ENCODE measurements at places on chromosomes 3 and 15.

- no peak for DNase-seq
These were observed 319.5 kb downstream of the THSD4 start for GRCh38 chr15:71434774-71435173.

DNA sequence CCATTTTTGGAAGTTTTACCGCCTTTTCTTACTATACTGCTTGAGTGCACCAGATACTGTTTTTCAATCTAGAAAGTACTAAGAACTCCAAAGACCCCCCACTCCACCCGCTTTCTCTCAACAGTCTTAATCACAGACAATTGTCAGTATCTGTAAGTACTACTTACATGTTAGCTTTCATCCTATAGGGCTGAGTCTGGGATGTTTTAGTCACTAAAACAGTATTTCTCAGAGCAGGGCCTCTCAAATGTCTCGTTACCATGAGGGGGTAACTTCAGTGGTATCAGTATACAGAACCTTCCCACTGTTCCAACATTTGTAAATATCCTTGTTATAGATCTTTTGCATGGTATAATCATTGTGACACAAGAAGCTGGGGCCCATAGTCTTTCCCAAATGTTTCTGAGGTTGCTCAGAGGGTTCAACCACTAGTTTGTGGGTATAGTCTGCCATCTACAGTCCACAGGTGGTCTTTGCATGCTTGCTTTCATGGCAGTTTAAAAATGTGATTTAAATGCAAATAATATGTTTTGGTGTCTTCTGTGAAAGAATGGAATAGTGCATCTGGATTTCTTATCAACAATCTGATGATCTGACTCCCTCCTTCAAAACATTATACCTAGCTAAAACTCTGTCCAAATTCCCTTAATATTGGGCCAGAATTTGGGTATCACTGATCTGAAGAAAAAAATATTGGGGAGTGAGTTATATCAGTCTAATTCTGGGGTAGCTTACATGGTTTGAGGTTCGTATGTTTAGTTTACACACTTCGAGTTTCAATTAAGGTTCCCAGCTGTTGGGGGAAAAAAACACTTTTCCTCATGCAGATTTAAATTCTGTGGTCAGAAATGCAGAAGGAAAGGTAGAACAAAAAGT, 18.0 kb upstream of the DNAJC13 start:
- no peak for DNase-seq

DNA sequence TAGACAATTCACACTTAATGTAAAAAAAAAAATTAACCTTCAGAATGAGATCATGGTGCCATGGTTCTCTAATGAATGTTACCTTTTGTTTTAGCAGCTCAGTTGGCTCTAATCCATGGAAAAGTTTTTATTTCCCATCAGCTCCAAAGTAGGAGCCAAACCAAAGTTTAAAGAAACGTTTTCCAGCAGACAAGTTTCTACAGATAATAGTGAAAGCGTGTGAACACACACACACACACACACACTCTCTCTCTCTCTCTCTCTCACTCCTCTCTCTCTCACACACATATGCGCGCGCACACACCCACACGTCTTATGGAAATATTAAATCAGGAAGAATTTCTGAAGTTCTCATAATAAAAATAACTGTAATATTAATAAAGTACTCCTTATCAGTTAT, 46.9 kb downstream of the MBNL1 start:
- DNase-seq: no peak

GRCh38 chr15:31298707-31299172, 27.9 kb upstream of the KLF13 start:
- no peak for DNase-seq

GRCh38 chr3:186896875-186897274, 33.5 kb upstream of the ST6GAL1 start:
- DNase-seq: no peak

GRCh38 chr3:123380261-123380660, 68.6 kb downstream of the ADCY5 start:
- DNase-seq: no peak

- DNase-seq: no peak
These were observed 63.0 kb downstream of the CHSY1 start for GRCh38 chr15:101188637-101189408.

DNA sequence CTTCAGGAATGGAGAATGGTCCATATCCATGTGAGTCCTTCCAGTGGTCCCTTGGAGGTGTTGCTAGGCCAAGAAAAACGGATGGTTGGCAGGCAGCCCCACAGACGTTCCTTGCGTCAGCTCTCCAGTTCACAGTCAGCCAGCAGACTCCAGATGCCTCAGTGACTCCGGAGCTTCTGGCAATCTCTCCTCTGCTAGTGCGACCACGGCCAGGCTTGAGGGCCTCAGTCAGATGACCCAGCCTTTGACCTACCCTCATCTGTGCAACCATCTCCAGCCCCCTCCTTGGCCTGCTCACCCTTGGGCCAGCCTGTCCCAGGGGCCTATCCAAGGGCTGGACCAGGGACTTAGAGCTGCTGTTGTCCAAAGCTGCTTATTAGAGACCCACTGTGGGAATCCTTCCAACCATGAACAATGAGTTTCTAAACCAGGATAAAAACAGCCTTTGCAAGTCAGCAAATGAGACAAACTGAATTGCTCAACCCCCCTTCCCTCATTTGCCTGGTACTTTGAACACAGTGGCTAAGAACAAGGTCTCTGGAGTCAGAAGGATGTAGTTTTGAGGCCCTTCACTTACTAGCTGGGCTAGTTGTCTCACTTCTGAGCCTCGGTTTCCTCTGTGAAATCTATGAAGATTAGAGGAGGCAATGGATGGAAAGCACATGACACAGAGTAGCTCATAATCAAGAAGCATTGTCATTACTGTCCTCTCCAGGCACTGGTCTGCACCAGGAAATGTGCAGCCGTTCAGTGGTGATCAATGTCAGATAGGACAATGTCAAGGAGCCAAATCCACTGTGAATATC, 44.8 kb downstream of the ANP32A start:
- DNase-seq: no peak

DNA sequence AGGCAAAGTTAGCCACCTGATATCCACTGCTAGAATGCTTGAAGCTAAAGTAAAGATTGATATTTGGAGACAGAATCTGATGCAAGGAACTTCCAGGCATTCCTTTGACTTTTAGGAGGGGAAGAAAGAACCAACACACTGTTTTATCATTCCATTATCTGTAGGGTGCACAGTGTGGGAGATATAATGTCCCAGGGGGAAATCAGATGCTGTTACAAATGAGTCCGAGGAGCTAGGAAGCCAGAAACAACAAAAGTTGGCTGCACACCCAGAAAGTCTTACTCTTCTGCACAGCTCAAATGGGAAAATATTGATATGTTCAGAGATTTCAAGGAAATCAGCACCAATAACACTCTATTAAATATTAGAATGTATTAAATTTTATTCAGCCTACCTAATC, 113.6 kb upstream of the ROBO1 start:
- DNase-seq: no peak

GRCh38 chr15:67746022-67746421, 79.3 kb upstream of the SKOR1 start:
- no peak for DNase-seq

GRCh38 chr15:80152896-80153876, at the start of gene FAH:
FAH (plus strand) TSS chr15:80152999; CDS start chr15:80153055, 56 bp downstream.
- no peak for DNase-seq

GRCh38 chr3:14216257-14217048, 37.8 kb downstream of the LSM3 start:
- peak; percentile 20 for DNase-seq

DNA sequence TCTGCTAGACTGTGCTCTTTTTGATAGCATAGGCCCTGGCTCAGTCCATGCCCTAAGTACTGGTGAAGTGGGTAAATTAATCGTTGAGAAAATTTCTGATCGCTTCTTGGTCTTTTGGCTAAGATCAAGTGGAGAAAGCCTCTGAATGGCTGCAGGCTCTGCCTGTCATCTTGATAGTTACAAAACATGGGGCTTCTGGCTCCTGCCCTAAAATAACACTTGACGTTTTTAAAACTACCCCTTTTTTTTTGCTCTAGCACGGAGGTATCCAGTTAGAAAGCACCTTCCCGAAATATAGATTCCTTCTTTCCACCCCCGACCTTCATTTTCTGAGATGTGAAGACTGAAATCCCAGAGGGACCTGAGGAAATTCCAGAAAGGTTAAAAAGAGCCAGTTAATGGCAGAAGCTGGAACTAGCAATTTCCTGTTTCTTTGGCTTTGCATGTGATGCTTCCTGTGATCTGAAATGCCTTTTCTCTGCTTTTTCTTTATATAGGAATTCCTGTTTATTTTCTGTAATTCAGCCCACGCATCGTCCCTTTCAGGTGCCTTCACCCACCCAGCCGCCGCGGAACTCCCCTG, 799 bp upstream of the C2CD4B start:
- no peak for DNase-seq

DNA sequence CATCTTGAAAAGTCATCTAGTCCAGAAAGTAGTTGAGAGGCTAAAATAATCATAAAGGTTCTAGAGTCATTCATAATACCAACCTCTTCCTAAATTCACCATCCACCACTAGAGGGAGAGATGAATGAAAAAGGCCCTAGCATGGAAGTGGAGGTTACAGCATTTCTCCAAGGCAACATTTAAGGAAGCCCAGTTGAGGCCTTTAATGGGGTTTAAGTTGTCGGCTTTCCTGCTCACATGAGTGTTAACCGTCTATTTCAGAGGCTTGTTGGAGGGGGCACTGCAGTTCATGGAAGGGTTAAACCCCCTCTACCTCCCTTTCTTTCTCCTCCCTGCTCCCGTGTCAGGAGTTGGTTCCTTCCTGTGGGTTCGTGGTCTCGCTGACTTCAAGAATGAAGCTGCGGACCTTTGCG, 3.8 kb upstream of the SLCO3A1 start:
- DNase-seq: no peak

- no peak for DNase-seq
These were observed 116.3 kb downstream of the MITF start for GRCh38 chr3:69855436-69856162.

GRCh38 chr3:46466871-46467403, 2.2 kb upstream of the LTF start:
- DNase-seq: no peak

DNA sequence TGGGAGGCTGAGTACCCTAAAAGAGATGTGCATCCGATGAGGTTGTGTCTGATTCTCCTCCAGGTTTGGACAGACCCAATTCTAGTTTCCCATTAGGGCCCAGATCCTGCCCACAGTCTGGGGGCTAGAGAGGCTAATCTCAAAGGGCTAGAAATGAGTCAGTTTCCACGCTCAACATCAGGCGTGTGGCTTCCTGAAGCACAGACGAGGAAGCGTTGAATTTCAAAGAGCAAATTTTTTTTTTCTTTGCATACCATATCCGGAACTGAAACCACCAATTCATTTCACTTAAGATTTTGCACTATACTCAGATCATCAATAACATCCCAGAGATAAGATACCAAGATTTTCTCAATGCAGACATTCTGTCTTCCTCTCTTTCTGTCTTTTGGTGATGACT, 173.8 kb upstream of the BCL6 start:
- DNase-seq: peak; percentile 37

DNA sequence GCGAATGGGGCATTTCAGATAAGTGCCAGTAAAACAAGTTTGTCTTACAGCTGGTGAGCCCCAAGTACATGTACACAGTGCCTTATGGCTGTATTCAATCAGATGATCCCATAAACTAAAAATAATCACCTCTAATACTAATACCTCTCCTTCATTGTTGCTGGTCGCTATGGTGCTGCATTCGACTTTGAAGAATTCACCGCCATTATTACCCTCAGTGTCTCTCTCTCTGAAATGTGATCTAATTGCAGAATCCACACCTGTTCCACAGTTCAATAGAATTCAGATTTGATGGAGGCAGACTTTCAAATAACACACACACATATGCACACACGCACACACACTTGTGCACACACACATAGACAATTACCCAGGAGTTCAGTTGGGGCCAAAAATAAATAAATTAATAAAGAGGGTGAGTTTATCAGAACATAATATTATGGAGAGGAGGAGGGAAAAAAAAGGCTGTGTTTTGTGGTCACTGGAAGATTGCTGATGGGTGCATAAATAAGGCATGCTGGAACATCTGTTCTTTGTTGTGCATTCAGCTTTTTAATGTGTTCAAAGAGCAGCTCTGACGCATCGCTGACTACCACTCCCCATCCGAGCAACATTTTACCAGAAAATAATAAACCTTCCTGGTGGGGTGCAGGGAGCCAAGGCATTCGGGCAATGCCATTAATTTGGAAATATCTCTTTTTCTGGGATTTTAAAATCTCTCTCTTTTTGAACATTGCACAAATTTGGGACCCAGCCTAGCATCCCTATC, 235.7 kb downstream of the SATB1 start:
- DNase-seq: no peak

- DNase-seq: no peak
These were observed 250.6 kb upstream of the ROBO1 start for GRCh38 chr3:80018375-80018774.

DNA sequence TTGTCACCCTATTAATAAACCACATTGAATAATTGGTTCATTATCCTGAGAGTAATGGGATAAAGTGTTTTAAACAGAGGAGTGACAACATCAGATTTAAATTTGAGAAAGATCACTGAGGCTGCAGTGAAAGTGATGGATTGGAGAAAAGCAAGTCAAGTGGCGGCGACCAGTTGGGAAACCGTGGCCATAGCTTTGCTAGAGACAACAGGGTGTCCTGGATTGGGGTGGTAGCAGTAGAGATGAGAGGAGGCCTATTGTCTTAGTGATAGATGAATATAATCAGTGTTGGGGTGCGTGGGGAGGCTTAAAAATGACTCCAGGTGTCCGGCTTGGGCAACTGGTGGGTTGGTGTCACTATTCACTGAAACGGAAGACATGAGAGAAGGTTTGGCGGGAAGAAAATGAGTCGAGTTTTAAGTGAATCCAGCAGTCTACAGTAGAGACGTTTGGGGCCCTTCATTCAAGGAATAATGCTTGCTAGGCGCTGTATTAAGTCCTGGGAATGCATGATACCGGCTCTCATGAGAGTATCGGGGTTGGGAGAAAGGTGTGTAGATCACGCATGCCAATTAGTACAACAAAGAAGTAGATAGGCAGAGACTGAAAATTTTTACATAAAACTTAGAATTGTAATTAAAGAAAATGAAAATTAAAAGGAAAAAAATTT, 819 bp downstream of the NEK4 start:
- DNase-seq: no peak

DNA sequence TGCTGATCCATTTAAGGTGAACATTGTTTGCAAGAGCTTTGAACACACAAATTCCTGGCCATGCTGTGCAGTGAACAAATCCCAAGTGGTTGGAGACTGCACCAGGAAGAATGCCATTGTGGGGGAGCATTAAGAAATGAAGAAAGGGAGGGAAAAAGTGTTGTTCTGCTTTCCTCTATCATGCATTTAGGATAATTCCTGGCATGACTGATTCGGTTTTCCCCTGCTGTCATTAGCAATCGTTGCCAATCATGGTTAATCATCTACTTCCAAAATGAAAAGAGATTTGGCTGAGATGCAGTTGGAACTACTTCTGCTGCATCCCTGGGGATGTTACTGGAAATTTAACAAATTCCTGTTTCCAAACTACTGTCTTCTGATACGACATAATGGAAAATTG, 73.7 kb upstream of the ZPLD1 start:
- no peak for DNase-seq

- no peak for DNase-seq
These were observed 135.0 kb upstream of the WNT5A start for GRCh38 chr3:55622116-55622515.

- no peak for DNase-seq
These were observed 10.7 kb upstream of the VPS8 start for GRCh38 chr3:184801241-184801785.

- DNase-seq: no peak
These were observed 231.2 kb downstream of the CACNA2D3 start for GRCh38 chr3:54353546-54353945.

GRCh38 chr15:65189102-65189740, 4.1 kb upstream of the CLPX start:
- DNase-seq: no peak
